Breast epithelium (tissue), 4 donors: ENCODE measurements at places on chromosomes 16 and 17. TPM values are rescaled to one million over a fixed set of nuclear protein-coding genes. Genes with fewer than 3 reads are reported as not detected.

GRCh38 chr17:50359005-50359699, 13.2 kb downstream of the XYLT2 start:
- DNase-seq, result no peak

Gene MYH13
- not detected for total RNA-seq

GRCh38 chr16:1968146-1968953, 1.7 kb downstream of the RNF151 start:
- no peak for DNase-seq

Gene CBFA2T3
- 0.88 TPM for total RNA-seq

Gene IL17C
- not detected for total RNA-seq

Gene MSI2
- total RNA-seq, result 71.1 TPM

- DNase-seq, result no peak
Measured at GRCh38 chr16:17206712-17207111, 264.0 kb downstream of the XYLT1 start.

DNA sequence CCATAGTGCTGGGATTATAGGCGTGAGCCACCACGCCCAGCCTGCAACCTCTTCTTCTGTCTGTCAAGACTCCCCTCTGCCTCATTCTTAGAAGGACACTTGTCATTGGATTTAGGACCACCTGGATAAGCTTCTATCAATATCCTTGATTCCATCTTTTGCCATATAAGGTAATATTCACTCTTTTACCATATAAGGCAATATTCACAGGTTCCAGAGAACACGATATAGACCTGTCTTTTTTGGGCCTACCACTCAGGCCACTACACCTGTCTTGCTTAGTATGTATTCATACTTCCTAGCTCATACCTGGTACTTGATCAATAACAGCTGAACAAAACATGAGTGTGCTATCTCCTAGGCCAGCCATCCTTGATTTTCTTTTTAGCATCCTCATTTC, 149.2 kb upstream of the TOX3 start:
- DNase-seq, result no peak

DNA sequence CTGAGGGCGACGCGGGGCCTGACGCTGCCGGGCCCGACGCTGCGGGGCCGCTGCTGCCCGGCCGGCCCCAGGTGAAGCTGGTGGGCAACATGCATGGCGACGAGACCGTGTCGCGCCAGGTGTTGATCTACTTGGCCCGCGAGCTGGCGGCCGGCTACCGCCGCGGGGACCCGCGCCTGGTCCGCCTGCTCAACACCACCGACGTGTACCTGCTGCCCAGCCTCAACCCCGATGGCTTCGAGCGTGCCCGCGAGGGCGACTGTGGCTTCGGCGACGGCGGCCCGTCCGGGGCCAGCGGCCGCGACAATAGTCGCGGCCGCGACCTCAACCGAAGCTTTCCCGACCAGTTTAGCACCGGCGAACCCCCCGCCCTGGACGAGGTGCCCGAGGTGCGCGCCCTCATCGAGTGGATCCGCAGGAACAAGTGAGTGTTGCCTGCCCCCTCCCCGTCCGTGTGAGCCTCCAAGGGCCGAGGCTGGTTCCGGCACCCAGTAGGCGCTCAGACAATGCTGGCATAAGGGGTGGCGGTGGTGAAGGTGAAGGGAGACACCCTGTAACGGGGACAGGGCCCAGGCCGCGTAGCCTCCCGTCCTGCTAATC, 676 bp downstream of the CPD start:
- DNase-seq, result no peak

DNA sequence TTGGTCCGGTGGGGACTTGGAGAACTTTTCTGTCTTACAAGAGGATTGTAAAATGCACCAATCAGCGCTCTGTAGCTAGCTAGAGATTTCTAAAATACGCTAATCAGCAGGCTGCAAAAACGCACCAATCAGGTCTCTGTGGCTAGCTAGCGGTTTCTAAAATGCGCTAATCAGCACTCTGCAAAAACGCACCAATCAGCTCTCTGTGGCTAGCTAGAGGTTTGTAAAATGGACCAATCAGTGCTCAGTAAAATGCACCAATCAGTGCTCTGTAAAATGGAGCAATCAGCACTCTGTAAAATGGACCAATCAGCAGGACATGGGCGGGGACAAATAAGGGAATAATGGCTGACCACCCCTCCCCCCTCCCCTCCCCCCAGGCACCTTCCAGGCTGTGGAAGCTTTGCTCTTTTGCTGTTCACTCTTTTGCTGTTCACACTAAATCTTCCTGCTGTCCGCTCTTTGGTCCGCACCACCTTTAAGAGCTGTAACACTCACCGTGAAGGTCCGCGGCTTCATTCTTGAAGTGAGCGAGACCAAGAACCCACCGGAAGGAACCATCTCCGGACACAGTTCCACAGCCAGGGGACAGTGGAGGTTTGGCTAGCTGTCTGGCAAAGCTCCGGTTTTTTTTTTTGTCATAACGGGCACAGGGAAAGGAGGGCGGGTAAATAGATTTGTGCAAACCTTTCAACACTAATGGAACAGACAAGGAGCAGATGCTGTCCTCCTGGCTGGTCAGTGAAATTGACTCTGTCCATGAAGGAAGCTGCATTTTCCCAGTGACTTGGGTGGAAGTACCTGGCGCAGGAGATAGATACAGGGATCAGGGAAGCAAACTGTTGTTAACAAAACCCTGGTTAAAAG, 8.3 kb downstream of the PITPNC1 start:
- no peak for DNase-seq

Gene YBX2
- 2.9 TPM for total RNA-seq

GRCh38 chr17:42248351-42249179, 27.6 kb downstream of the STAT5B start:
- DNase-seq, result peak; percentile 79

DNA sequence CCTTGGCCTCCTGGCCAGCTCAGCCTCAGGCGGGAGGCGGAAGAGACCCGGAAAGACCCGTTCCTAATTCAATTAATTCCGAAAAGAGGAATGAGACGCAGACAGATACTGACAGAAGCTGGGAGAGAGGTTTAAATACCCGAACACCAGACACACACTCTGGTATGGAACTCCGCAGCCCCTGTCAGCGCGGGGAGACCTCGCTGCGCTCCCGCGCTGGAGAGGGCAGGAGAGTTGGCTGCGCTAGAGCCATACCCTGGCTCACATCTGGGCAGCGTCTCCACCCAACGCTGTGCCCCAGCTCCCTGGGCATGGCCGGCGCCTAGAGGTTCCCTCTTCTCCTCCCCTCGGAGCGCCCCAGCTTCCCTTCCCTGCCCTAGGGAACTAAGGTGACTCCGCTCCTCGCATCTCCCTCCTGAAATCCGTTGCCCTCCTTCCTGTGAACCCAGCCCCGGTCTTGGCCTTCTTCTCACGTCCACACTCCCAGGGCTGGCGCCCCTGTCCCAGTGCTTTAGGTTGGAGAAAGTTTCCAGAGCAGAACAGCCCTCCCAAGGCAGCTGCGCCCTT, 8.0 kb downstream of the NEUROD2 start:
- no peak for DNase-seq

Gene CCL14
- 54.1 TPM for total RNA-seq

DNA sequence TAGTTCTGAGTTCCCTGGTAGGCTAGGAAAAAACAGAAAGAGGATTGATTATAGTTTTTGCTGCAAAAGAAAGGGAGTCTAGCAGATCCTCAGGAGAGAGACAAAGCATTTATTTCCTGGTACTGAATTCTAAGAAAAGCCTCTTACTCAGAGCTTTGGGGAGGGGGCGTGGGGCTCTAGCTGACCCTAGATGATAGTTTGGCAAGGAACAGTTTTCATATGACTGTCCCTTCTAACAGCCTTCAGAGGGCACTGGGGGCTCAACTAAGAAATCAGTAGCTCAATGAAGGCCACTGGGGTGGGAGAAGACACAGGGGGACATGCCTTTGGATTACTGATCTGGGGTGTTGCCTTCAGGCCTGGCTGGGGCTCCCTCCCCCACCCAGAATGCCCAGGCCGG, 4.0 kb downstream of the CA7 start:
- DNase-seq, result no peak
